ENCODE measurements at places on chromosomes 3 and 15.

DNA sequence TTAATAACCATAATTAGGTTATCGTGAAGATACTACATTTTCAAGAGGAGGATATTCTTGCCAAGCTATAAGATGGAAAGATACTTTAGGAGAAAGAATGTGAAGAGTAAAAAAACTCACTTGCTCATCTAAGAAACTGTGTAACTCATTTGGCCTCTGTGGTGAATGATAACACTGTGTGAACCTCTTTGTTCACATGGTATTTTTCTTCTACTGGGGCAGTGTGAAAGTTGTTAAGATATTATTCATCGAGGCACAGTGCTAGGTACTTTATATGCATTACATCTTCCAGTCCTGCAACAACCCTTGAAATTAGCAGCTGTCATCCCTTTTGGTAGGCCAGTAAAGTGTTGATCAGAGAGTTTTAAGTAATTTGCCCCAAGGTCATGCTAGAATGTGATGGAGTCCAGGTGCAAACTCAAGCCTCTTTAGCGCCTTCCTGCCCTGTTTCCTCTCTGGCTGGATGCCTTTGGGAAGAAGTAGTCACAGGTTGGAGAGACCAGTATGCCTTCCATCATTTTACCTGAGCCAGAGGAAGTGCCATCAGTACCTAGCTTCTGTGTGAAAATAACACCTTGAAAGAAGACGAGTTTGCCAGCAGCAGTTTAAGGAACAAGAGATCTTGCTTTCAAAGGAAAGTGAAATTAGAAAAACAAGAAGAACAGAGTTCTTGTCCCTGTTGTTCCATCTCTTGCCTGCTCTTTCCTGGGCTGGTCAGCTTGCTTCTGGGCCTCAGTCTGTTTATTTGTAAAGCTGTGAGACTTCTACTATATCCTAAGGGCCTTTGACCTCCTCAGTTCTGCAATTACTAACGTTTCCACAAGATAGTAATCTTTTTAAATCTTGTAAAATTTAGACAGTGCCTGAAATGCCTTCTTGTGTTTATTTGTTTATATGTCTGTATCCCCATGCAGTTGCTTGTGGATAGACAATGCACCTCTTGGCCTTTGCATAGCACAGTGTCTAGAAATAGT lies 179.3 kb downstream of the FNDC3B start:
- peak overlapping the region; percentile 56 for H3K4me3 ChIP-seq
- peaks cover 94% of the 10 kb centered on the region for H3K4me1 ChIP-seq
- no peaks in the 10 kb centered on the region for H3K36me3 ChIP-seq
- H3K27me3 ChIP-seq, result no peaks in the 10 kb centered on the region
- DNase-seq, result no peak

GRCh38 chr3:78845605-78846004 lies 922.2 kb downstream of the ROBO1 start:
- H3K27ac ChIP-seq, result no peak overlapping the region
- H3K36me3 ChIP-seq, result no peaks in the 10 kb centered on the region
- H3K4me3 ChIP-seq, result no peak overlapping the region
- H3K27me3 ChIP-seq, result no peaks in the 10 kb centered on the region
- H3K4me1 ChIP-seq, result no peaks in the 10 kb centered on the region
- no peak for DNase-seq

- H3K27me3 ChIP-seq, result peaks cover 5% of the 10 kb centered on the region
- peaks cover 5% of the 10 kb centered on the region for H3K36me3 ChIP-seq
- peak overlapping the region; percentile 59 for H3K4me3 ChIP-seq
- DNase-seq, result no peak
- peak overlapping the region; percentile 71 for H3K27ac ChIP-seq
- peaks cover 33% of the 10 kb centered on the region for H3K4me1 ChIP-seq
These were observed 1.4 kb upstream of the FES start for GRCh38 chr15:90882781-90883525.

DNA sequence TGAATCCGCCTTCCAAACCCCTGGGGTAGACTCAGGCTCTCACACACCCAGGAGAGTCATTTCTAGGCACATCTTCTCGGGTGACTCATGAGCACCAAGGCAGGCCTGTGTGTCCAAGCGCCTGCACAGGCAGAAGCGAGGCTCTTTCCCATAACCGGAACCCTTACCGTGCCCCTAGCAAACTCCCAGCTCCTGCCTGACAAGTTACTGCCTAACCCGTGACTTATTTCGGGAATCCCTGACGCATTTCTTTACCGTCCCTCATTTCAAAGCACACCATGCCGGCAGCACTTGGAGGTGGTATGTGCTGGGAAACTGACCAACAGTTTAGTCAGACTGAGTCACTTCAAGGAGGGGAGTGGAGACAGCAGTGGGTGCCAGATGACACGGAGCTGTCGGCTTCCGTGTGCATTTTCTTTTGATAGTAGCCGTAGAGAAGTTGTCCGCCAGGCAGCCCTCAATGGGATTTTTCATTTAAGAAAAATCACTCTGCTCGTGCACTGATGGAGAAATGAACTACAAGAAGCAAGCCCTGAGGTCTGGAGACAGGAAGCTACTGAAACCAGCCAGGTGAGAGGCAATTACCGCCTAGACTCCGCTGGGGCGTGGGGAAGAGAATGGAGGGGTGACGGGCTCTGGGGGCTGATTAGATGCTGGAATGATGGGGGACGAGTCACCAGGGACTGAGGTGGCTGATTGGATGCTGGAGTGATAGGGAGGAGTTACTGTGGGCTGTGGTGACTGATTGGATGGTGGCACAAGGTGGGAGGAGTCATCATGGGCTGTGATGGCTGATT lies 17.3 kb upstream of the HRH1 start:
- no peak overlapping the region for H3K4me3 ChIP-seq
- no peak for DNase-seq
- H3K27ac ChIP-seq, result no peak overlapping the region

- no peak for DNase-seq
- no peak overlapping the region for H3K4me3 ChIP-seq
- no peaks in the 10 kb centered on the region for H3K36me3 ChIP-seq
- peaks cover 9% of the 10 kb centered on the region for H3K4me1 ChIP-seq
- no peaks in the 10 kb centered on the region for H3K27me3 ChIP-seq
These were observed 26.5 kb upstream of the CP start for GRCh38 chr3:149247929-149248691.

- H3K4me3 ChIP-seq, result no peak overlapping the region
- DNase-seq, result no peak
- H3K4me1 ChIP-seq, result peaks cover 5% of the 10 kb centered on the region
- H3K27ac ChIP-seq, result no peak overlapping the region
- H3K36me3 ChIP-seq, result peaks cover 39% of the 10 kb centered on the region
These were observed 32.5 kb upstream of the GP5 start for GRCh38 chr3:194431554-194431953.

DNA sequence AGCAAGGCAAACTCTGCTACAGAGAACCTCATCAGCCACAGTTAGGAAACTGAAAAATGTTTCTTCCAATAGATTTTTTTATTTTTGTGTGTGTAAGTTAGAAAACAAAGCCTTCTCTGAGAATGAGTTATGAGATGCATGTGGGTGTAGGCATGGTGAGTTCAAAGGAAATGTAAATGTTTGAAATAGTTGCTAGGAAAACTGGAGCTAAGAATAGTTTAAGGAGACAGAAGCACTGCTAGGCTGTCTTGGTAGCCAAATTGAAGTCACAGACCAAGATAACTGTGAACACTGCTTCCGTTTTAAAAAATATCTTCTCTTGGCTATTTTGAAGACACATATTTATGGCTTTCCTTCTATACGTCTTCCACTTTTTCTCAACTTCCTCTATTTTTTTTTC lies 1501.2 kb upstream of the CADM2 start:
- no peak overlapping the region for H3K4me3 ChIP-seq
- H3K27ac ChIP-seq, result no peak overlapping the region
- H3K36me3 ChIP-seq, result no peaks in the 10 kb centered on the region
- no peaks in the 10 kb centered on the region for H3K4me1 ChIP-seq
- no peaks in the 10 kb centered on the region for H3K27me3 ChIP-seq
- no peak for DNase-seq

- no peak overlapping the region for H3K27ac ChIP-seq
- no peak overlapping the region for H3K4me3 ChIP-seq
- no peaks in the 10 kb centered on the region for H3K4me1 ChIP-seq
- no peak for DNase-seq
These were observed 57.9 kb downstream of the ST3GAL6 start for GRCh38 chr3:98821063-98821462.

DNA sequence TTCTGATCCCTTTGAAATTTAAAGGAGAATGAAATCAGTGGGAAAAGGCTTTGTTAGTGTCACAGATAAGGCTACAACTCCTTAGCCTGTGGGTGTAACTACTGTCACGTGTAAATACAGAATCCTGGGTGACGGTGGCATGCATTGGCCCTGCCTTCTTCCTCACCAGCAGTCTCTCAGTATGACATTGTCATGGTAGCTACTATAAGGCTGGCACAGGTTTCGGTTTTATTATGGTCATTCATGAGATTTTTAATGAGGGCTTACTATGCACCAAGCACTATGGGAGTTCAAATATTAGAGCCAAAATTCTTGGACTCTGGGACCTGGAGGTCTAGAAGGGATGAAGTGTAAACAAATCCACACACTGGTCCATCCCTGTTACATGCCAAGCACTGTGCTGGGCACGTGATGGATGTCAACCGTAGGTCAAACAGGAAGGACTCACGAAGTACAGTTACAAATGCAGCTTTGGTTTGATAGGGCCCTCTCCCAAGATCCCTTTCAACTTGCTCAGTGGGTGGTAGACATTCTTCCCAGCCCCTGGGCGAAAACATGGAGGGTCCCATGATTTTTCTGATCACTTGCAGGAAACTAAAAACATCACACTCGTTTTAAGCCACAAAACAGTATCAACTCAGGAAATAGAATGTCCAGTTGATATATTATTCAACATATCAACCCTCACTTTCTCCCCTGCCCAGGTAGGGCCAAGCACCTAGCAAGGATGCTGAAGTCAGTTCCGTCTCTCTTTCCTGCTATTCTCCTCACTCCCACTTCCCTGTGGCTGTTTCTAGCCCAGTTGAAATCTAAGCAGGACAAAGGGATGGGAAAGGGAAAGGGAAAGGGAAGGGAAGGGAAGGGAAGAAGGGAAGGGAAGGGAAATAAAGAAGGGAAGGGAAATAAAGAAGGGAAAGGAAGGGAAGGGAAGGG lies 25.3 kb downstream of the BFSP2 start:
- no peak overlapping the region for H3K27ac ChIP-seq
- no peak for DNase-seq
- no peak overlapping the region for H3K4me3 ChIP-seq
- no peaks in the 10 kb centered on the region for H3K36me3 ChIP-seq
- peaks cover 4% of the 10 kb centered on the region for H3K27me3 ChIP-seq
